IMR-90 (cell line): ENCODE measurements at places on chromosomes 6 and 20. TPM values are rescaled to one million over a fixed set of nuclear protein-coding genes. Genes with fewer than 3 reads are reported as not detected.

Gene GJA1
- 314 and 323 TPM in 2 replicates for total RNA-seq

Gene DEF6
- total RNA-seq: 1.9 and 2.5 TPM in 2 replicates

Gene BCAS4
- total RNA-seq: 40.0 and 47.5 TPM in 2 replicates

- DNase-seq: no peak
Observed at GRCh38 chr6:35443341-35444030, 8.7 kb upstream of the FANCE start.

GRCh38 chr6:22926790-22927354, 357.5 kb downstream of the HDGFL1 start:
- DNase-seq: no peak

DNA sequence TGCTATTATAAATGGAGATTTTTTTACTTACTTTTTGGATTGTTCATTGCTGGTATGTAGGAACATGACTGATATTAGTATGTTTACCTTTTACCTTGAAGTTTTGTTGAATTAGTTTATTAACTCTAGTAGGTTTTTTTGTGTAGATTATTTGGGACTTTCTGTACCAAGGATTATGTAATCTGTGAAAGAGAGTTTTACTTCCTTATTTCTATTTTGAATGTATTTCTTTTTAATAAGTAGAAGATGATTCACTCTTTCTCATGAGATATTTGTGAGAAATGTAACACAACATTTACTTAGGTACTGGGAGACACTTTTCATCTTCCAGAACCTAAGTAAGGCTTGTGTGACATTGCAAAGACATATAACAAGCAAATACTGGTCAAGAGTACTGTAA, 473.9 kb upstream of the HS3ST5 start:
- no peak for DNase-seq
